Activated T-cell treated with anti-CD3 and anti-CD28 coated beads for 24 hours (primary cell): ENCODE measurements at places on chromosomes 2 and 18.

- no peak for DNase-seq
Observed at GRCh38 chr2:128028668-128029054, 802 bp upstream of the SAP130 start.

DNA sequence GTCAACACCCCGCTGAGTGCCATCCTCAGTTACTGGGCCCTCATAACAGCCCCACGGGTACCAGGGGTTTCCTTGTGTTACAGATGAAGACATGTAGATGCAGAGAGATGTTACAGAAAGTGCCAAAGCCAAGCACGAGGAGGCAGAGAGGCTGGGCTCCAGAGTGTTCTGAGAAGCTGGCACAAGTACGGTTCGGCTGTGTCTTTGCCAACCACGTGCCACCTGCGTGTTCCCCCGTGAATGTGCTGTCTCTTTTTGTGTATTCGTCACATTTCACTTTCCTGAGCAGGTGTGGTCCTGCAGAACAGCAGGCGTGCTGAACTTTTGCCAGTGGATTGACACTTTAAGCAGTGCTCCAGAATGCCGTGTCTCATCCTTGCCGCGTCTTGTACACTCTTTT is 124.6 kb downstream of the NCK2 start:
- DNase-seq: no peak

DNA sequence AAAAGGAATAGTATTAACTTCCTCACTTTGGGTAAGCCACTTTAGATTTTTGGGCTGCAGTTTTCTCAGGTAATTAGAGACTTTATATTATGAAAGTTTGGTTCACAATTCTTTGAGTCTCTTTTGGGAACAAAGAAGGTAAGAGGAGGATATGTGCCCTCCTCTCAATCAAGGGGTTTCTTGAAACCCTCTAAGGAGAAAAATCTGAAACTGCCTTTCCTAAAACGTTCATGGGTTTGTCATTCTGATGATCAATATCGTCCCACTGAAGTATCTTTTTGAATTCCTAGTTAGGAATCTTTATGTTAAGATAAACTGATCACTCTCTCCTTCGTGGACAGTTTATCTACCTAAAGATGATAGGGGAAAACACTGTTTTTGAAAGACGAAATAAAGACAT is 42.4 kb upstream of the AKAIN1 start:
- no peak for DNase-seq

DNA sequence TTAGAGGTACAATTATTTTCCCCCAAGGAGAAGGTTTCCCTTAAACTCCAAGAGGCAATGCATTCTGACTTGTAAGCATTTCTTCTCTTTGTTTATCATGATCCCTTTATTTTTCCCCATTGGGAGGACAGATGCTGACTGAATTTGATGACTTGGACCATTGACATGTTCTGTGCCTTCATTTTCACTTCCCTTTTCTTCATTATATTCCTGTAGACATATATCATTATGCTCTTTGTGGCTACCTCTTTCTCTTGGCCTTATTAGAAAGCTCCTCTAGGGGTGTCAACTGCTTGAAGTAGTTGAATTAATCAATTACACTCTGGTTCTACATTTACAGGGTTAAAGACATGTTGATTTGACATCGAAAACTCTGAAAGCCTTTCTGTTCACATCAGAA is 330.0 kb upstream of the DCC start:
- no peak for DNase-seq

GRCh38 chr2:26581991-26582842 is 58.9 kb downstream of the CIB4 start:
- no peak for DNase-seq

- no peak for DNase-seq
Observed at GRCh38 chr2:223642506-223642905, 40.3 kb upstream of the SCG2 start.

- DNase-seq: peak; percentile 24
Observed at GRCh38 chr2:128473175-128474035, 154.7 kb upstream of the HS6ST1 start.
